Natural killer cell (primary cell): ENCODE measurements at places on chromosomes 1 and 21.

DNA sequence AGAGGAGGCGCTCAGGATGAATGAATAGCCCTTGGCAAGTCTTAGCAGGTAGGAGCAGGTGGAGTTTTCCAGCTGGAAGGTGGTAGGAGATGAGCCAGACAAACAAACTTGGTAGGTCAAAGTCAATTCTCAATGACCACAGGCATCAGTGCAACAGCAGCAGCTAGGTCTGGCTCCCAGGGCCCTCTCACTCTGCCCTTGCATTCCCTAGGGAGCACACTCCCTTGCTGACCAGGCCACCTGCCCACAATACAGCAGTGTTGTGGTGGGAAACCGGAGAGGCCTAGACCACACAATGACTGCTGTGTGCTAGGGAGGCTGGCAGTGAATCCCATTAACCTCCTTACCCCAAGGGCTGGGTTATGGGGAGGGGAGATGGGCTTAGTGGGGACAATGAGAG, 13.0 kb upstream of the PAQR6 start:
- DNase-seq = no peak

DNA sequence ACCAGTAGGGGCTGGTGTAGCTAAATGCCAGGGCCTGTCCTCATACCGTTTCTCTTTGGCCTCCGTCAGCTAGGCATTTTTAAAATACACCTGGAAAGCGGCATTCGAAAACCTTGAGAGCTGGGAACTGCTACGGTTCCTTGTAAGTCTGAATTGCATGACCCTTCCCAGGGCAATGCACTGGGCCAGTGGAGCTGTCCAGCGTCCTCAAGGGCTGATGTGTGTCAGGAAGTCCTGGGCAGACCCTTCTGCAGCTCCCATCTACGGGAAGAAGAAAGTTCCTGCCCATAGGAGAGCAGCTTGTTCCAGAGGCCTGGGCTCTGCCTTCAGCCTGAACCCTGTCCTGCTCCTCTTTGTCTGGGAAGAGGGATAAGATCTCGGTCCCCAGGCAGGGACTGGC, 34.1 kb downstream of the UBASH3A start:
- no peak for DNase-seq

- no peak for DNase-seq
These were observed 23.4 kb upstream of the ADARB1 start for GRCh38 chr21:45050797-45051489.

GRCh38 chr1:179883040-179883744, 1.1 kb downstream of the TOR1AIP1 start:
- DNase-seq = no peak

GRCh38 chr1:42938645-42939615, 19.7 kb downstream of the SLC2A1 start:
- DNase-seq = no peak

GRCh38 chr1:174040387-174040786, 18.2 kb upstream of the RC3H1 start:
- DNase-seq = no peak

DNA sequence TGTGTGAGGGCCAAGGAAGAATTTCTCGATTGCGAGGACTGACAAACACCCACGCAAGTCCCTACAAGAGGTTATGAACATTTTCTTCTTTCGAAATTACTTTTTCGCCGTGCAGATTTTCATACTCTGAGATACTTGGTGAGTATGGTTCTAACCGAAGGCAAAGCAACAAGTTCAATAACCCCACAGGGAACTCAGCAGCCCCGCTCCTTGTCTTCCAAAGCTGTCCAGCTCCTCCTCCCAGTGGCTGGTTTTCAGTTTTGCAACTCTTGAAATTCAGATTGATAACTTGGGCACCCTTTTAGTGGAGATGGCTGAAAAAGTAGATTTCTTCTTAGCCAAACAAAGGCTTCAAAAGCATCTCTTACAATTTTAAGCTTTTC, 154.4 kb downstream of the SETD4 start:
- no peak for DNase-seq

GRCh38 chr1:201813226-201813625, 15.7 kb upstream of the IPO9 start:
- DNase-seq = no peak

GRCh38 chr1:205495237-205495823, 9.1 kb upstream of the CDK18 start:
- DNase-seq = no peak

DNA sequence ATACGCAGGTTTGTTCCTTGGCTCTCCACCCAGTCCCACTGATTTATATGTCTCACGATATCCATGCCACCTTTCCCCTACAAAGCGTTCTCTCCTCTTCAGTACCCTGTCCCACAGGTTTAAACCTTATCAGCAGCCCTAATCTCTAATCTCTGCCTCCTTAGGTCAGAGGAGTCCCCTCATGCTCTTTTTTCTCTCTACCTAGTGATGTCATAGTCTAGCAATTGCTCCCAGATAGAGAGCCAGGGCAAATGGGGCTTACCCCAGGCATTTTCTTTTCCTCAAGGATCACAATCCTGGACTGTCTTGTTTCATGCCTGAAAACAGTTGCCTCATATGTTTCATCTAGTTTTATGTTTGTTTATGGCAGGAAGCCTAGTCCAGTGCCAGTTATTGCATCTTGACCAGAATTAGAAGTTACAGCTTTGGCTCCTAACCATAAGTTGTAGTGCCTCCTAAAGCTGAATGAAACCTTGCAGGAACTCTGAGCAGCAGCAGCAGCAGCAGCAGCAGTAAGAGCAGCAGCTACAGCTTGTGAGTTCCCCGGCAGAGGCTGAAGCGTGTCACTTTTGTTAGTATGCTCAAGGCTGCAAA, 26.7 kb upstream of the TP53BP2 start:
- no peak for DNase-seq

DNA sequence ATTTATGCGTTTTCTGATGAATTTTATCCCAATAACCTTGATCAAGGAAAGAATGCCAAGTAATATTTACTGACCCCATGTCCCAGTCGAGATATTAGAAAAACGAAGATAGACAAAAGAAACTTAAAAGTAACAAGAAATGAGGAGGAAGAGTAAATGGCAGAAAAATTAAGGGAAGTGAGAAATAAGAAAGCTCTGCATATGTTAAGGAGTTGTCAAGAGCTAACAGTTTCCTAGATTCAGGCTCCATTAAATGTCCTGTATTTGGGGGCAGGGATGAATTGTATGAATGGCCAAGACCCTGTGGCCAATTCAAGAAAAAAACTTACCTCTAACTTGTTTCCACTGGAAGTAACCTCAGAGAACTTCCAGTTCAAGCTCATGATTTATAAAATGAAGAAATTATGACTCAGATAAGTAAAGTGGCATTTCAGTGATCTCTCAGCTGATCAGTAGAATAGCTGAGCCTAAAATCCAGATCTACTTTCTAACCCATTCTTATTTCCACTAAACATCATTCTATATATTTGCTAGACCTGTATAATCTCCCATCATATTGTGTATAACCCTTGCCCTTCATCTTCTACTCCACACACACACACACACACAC, 73.2 kb downstream of the ZC3H11B start:
- DNase-seq = no peak

DNA sequence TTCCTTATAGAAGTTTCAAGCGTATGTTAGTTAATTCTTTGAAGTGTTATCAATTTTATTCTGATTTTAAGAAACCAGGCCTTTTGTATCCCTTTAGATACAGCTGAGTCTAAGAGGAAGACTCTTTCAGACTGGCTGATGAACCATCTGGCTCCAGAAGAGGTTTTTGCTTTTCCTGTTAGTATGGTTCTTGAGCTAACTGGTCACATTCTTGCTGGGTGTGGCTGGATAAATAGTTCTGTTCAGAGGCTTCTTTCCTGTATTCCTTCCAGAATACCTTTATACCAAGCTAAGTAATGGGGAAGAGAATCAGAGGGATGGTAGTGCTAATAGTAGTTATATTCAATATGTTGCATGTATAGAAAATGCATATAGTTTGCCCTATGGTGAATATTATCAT, 12.4 kb downstream of the HS2ST1 start:
- DNase-seq = no peak

DNA sequence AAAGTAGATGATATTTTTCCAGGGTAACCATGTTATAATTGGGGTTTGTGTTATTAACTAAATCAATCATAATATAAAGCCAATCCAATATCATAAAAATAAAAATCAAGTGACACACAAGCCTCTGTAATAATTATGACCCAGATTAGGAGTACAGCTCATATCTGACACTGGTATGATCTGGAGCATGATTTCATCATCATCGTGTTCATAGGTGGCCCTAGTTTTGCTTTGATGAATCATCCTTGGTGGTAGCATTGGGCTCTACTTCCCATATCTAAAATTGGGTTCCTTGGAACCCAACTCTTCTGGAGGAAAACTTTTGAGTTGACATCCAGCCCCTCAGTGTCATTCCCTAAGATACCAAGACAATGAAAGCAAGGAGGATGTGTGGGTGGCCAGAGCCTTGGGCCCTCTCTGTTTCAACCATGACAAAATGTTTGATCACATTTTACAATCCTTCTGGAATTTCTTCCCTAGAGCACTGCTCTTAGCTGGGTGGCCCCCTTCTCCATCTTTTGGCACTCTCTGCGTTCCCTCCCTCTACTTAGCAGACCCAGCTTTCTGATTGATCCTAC, 37.0 kb upstream of the ENAH start:
- DNase-seq = no peak

DNA sequence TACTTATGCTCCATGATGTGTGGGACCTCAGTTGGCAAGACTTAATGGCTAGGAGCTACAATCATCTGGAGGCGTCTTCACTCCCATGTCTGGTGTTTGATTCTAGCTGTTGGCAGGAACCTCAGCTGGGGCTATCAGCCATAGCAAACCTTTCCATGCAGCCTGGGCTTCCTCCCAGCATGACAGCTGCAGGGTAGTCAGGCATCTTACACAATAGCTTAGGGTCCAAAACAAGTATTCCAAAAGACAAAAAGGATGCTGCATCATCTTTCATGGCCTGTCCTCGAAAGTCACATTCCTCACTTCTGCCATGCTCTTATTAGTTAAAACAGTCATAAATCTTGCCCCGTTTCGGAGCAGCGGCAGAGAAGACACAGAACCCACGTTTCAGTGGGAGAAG, 90.9 kb downstream of the LRRC8C start:
- no peak for DNase-seq

GRCh38 chr1:198794498-198794897, 155.7 kb downstream of the PTPRC start:
- no peak for DNase-seq

DNA sequence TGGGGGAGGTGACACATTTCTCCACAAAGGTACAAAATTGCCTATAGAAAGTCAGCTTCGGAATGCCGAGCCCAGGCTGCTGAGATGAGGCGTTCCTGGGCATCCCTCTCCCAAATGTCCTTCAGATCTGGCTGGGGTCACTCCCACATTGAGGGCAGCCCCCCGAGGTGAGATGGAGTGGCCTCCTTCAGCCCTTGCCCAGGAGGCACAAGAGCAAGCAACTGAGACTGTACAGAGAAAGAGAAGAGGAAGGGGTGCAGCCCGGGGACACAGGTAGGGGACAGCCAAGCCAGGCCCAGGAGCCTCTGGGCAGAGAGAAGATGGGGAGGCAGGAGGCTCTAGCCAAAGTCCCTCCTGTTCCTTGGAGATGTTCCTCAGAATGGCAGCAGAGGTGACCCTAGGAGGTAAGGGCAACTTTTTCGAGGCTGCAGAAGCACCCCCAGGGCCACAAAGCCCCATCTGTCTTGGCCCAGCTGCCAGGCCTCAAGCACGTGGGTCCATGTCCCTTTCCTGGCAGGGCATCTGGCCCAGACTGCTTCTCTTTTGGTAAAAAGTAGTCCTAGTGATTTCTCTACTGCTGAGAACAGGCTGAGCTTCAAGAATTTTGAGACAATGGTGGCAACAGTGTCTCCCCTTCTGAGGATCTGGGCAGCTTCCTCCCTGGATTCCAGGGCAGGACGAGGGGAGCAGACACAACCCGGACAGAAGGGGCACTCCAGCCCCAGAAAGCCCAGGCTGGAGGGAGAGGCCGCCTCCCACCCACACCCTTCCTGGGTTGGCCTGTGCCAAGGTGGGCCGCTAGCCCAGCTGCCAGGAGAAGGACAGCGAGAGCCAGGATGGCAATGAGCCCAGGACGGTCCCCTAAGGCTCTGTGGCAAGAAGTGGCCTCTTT, 68.0 kb downstream of the LRRN2 start:
- no peak for DNase-seq

- no peak for DNase-seq
These were observed 41.8 kb upstream of the PAXBP1 start for GRCh38 chr21:32813265-32813903.

- no peak for DNase-seq
These were observed 240.4 kb downstream of the NFIA start for GRCh38 chr1:61322769-61323168.

DNA sequence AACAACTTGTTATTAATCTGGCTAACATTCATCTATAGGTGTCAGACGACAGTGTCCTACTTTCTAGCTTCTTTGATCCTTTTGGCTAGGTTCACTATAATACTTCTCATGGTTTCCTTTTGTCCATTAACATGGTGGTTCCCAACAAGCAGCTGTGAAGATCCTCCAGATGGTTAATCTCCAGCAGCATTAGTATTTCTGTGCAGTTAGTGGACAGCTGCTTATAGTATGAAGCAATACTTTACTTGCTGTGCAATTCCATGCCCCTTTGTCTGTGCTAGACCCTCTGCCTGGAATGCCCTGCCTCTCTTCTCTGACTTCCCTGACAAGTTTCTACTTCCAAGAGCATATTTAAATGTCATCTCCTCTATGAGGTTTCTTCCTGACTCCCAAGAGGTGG, 41.7 kb upstream of the ARHGAP29 start:
- DNase-seq = no peak

- DNase-seq = no peak
These were observed 111.7 kb downstream of the GLUL start for GRCh38 chr1:182279724-182280503.

DNA sequence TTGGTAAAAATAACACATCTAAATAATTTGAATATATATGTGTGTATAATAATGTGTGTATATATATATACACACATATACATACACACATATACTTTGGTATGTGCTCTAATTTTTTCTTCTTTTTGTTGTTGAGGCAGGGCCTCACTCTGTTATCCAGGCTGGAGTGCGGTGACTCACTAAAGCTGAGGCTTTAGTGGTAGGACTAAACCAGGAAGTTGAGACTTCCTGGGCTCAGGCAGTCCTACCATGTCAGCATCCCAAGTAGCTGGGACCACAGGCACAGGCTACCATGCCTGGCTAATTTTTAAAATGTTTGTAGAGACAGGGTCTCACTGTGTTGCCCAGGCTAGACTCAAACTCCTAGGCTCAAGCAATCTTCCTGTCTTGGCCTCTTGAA, 46.7 kb upstream of the CXADR start:
- DNase-seq = no peak

GRCh38 chr1:59543211-59543668, 246.3 kb downstream of the FGGY start:
- DNase-seq = no peak

- DNase-seq = no peak
These were observed 33.7 kb downstream of the WNT9A start for GRCh38 chr1:227913764-227914721.

- DNase-seq = no peak
These were observed 231.1 kb upstream of the RUNX1 start for GRCh38 chr21:35280231-35280630.

DNA sequence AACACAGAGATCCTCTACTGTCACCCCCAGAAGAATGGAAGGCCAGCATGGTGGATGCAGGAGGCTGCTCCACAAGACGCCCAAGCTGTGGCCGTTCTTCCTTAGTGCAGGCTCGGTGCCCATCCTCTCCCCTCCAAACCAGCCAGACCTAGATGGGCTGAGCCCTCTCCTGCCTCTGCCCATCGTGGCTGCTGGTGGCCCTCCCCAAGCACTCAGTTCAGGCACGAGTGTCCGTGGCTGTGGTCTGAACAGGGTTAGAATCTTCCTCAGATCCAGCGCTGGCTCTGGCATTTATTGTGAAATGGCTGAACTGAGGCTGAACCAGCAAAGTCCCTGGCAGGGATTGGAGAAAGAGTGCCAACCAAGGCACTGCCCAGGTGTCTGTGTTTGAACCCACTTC, 59.5 kb downstream of the TRIM11 start:
- peak; percentile 0 for DNase-seq
